ENCODE measurements at places on chromosomes 6 and 20.

DNA sequence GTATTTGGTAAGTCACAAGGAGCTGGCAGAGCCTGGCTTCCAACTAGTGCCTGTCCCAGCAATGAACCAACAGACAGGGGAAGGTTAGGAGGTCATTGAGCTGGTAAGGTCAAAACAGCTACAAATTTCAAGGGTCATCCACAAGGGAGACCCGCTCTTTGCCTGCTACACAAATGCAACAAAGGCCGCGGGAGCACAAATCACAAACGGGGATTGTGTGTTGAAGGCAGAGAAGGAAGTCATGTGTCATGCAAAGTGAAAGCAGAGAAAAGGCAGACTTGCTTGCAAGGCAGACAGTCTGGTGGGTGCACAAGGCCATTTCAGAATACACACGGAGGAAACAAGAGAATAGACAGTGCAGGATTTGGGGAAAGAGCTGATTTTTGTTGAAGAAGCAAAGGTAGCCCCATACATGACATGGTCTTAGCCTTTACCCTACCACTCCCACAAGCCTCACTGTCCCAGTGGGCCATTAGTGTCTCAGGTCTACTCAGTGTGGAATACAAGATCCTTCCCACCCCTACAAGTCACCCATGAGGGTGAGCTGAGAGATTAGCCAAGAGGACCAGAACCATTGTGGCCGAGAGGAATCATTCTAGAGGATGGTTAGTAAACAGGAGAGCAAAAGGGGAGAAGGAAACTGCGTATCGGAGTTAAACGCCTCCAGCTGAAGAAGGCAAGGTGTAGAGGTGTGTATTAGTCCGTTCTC is 18.1 kb upstream of the SAMHD1 start:
- DNase-seq: no peak

GRCh38 chr20:38245753-38246152 is 14.8 kb downstream of the KIAA1755 start:
- no peak for DNase-seq

- DNase-seq: no peak
These were observed 458.7 kb upstream of the RUNX2 start for GRCh38 chr6:44869321-44869897.

DNA sequence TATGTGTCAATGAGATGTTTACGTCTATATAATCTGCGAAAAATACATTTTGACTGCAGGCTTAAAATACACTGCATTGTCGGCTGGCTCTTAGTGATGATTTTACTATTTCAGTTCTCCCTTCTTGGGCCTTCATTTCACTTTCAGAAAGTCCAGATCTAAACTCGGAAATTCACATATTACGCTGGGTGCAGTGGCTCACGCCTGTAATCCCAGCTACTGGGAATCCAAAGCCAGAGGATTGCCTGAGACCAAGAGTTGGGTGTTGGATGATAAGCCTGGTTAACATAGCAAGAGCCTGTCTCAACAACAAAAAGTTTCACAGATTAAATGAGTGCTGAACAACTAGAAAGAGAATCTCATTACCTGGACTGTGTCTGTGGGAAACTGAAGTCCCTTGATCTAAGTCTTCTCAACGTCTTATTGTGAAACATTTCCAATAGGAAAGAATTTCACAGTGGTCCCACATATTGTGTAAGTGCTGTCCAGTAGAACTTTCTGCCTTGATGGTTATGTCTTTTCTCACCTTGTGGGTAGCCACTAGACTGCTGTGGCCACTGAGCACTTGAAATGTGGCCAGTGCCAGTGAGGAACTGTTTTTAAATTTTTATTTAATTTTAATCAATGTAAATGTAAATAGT is 1.9 kb downstream of the GINM1 start:
- no peak for DNase-seq

All from stimulated activated CD4-positive, alpha-beta T cell treated with anti-CD3 and anti-CD28 coated beads, Interleukin-1b, Interleukin-23, amount 100 ng/mL, for 1 hour (primary cell).